ENCODE measurements at places on chromosomes 2 and 18.

DNA sequence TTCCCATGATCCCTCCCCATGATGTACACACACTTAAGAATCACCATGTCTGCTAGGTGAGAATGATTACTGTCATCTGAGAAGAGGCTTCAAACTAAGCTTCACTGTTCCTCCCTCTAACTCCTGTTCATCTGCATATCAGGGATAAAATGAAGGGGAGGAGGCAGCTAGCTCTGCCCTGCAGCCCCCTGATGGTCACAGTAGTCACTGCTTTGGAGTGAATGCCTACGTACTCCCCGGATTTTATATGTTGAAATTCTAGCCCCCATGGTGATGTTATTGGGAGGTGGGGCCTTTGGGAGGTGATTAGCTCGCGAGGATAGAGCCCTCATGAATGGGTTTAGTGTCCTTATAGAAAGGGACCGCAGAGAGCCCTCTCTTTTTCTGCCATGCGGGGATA, 156.4 kb downstream of the NCKAP5 start:
- no peak for DNase-seq

- DNase-seq: no peak
Measured at GRCh38 chr2:44821500-44821899, 120.0 kb upstream of the SIX3 start.

- no peak for DNase-seq
Measured at GRCh38 chr2:191374939-191375338, 129.7 kb downstream of the MYO1B start.

- DNase-seq: no peak
Measured at GRCh38 chr2:445896-446295, 158.0 kb upstream of the ALKAL2 start.

DNA sequence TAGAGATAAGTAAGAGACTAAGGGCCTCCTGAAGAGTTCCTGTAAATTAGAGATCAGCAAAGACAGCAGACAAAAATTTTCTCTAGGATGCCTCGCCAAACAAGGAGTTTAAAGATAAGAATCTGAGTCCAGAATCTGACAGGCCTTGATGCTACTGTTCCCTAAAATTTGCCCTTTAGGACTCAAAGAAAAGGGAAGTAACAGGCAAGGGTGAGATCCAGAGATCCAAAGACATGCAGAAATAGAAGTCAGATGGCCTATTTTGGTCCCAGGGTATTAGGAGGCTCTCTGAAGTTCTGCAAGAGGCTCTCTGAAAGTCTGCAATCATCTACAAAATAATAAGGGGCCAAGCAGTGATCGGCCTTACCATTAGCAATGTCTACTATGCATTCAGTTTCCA, 33.0 kb downstream of the GALNT5 start:
- DNase-seq: no peak

- DNase-seq: no peak
Measured at GRCh38 chr2:121074293-121074932, 210.6 kb downstream of the TFCP2L1 start.

DNA sequence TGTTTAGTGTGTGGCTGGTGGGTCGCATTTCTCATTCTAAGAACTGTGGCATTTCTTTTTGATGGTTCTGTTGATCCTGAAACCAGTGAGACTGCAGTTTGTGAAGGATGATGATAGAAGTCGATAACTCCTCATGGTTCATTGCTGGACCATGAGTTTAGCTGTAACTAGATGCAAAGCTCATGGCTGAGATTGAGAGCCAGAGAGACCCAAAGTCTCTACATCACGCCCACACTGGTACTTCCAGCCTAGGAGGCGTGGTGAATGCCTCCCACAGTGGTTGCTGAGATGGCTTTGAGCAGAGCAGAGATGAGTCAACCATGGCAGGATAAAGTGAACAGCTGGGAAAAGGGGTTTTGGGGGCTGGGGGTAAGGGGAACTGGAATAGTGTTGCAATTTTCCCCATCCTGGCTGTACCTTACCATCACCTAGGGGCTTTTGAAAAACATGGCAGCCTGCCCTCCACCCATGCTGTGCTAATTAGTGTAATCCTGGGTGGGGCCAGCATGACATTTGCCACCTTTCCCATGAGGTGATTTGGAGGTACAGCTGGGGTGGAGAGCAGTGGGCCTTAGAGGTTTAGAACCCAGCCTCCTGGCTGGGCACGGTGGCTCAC, 24.1 kb downstream of the INPP4A start:
- DNase-seq: no peak

GRCh38 chr2:234392041-234392615, 104.8 kb downstream of the ARL4C start:
- no peak for DNase-seq

- no peak for DNase-seq
Measured at GRCh38 chr2:2735041-2735440, 404.0 kb upstream of the MYT1L start.
